ENCODE measurements at places on chromosomes 7 and 10. TPM values are rescaled to one million over a fixed set of nuclear protein-coding genes. Genes with fewer than 3 reads are reported as not detected.

TAS2R41 gene
- total RNA-seq, result not detected

RAB19 gene
- total RNA-seq, result not detected

SNCG gene
- total RNA-seq, result 16.2 TPM

SH2D4B gene
- total RNA-seq, result not detected

FFAR4 gene
- total RNA-seq, result 0.15 TPM

ZNF804B gene
- total RNA-seq, result 0.14 TPM

HOXA9 gene
- not detected for total RNA-seq

PLAU gene
- 6.1 TPM for total RNA-seq

TBATA gene
- not detected for total RNA-seq

CLCN1 gene
- not detected for total RNA-seq

FGFR2 gene
- 20.4 TPM for total RNA-seq

TSPAN15 gene
- 8.7 TPM for total RNA-seq

FAM25A gene
- not detected for total RNA-seq

PRF1 gene
- 1.3 TPM for total RNA-seq

SKIDA1 gene
- 2.1 TPM for total RNA-seq

CHN2 gene
- total RNA-seq, result 4.3 TPM

MORN4 gene
- 10.1 TPM for total RNA-seq

OGA gene
- 79.7 TPM for total RNA-seq

TEX47 gene
- total RNA-seq, result not detected

CFAP46 gene
- total RNA-seq, result 1.6 TPM

PRLHR gene
- not detected for total RNA-seq

KAZALD1 gene
- total RNA-seq, result 19.1 TPM

ADAM8 gene
- 1.4 TPM for total RNA-seq

CUZD1 gene
- 0.20 TPM for total RNA-seq

OR13A1 gene
- not detected for total RNA-seq

GBX1 gene
- total RNA-seq, result not detected

WNT8B gene
- total RNA-seq, result not detected

AKR1B15 gene
- total RNA-seq, result not detected

SFTPD gene
- 0.79 TPM for total RNA-seq

COL1A2 gene
- total RNA-seq, result 237 TPM

YAE1 gene
- 24.4 TPM for total RNA-seq

C10orf105 gene
- 0.24 TPM for total RNA-seq

PRKAR2B gene
- total RNA-seq, result 57.8 TPM

MDH2 gene
- 336 TPM for total RNA-seq

All from right cardiac atrium (tissue), 5 donors.